ENCODE measurements at places on chromosomes 2 and 18.

GRCh38 chr2:227406177-227407031 lies 18.7 kb upstream of the SCYGR1 start:
- peak; percentile 99 for DNase-seq

DNA sequence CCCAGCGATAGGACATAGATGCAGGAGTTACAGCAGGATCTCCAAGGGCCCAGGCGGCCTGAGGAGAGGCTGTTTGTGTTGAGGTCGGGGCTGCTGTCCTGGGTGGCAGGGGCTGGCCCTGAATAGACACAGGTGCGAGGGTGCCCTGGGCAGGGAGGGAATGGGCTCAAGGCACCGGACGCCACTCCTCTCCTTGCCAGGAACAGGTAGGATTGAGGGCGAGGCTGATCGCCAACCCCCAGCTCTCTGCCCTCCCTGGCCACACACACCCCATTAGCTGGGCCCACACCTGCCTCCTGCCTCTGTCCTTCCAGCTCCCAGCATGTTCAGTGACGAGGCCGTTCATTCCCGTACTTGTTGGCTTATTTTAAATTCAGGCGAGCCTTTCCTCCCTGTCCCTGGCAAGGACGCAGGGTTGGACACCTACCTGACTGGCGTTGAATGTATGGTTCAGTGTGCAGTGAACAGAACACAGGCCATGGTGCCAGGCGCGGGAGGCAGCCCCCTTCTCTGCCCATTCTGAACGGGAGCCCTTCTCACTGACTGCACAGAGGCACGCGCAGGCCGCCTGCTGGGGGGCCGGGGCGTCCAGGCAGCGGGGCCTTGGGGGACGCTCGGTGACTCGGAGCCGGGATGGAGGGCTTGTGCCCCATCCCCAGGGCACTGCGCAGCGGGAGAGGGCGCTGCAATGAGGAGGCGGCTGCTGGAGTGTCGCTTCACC lies 41.3 kb upstream of the SNED1 start:
- DNase-seq: no peak

DNA sequence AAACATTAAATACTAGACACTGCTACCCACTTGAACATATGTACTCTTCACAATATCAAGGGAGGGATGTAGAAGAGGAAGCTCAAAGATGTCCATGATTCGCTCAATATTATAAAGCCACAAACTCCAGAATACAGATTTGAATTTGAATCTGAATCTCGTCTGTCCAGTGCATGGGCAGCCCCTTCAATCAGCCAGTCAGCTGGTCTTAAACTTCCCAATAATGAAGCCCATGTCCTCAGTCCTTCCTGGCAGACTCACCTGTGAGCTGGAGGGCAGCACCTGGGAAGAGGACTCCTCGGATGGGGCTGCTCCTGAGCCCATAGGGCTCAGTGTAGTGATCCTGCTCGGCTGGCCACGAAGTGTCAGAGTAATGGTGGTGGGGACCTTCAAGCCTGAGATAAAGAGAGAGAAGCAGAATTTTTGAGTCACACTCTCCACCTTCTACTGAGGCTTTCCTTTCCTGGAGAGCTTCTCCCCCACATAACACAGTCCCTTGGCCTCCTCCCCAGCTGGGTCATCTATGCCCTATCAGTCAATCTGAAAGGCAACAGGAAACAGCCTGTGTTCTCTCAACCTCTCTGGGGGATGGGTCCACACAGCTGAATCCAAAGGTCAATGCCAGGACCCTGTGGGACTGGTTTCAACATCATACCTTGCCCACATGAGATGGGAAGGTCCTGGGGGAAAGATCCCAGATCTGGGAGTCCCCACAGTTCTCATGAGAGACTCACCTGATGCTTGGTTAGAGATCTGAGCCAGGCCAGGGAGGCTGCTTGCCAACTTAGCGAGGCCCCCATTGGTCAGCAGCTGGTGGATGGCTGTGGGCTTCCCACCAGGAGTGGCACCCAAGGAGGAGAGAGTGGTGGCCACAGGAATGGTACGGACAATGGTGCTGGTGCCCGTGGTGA lies 36.5 kb downstream of the KANSL3 start:
- DNase-seq: no peak

- peak; percentile 79 for DNase-seq
Measured at GRCh38 chr2:59301466-59302402, 1060.6 kb upstream of the FANCL start.

DNA sequence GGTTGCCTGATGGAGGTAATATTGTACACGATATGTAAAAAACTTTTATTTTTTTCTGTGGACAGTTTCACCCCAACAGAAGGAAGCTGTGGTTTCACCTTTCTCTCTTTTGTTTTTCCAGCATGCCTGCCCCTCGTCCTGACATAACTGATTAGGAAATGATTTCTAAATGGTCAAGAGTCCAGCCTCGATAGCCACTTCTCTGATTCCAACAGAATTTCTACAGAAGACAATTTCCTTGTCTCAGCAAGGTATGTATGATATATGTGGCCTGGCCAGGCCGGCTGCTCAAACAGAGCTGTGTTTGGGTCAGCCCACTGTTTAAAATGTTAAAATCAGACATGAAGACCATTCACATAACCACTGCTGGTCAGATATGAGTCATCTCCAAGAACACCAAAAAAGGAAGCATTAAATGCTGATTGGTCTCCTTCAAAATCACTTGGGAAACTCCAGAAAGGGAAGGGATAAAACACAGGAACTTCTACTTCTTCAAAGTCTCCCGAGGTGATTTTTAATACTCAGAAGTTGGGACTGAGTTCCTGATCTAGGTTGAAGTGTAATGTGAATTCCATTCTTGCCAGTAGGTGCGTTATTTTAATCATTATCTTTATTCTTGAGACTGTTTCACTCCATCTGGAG lies 22.3 kb downstream of the ATP8B1 start:
- DNase-seq: peak; percentile 82

GRCh38 chr2:106142683-106143082 lies 51.4 kb downstream of the UXS1 start:
- DNase-seq: no peak

GRCh38 chr2:135839713-135840112 lies 2.7 kb upstream of the LCT start:
- DNase-seq: no peak

GRCh38 chr18:10514601-10515000 lies 11.2 kb upstream of the NAPG start:
- no peak for DNase-seq

DNA sequence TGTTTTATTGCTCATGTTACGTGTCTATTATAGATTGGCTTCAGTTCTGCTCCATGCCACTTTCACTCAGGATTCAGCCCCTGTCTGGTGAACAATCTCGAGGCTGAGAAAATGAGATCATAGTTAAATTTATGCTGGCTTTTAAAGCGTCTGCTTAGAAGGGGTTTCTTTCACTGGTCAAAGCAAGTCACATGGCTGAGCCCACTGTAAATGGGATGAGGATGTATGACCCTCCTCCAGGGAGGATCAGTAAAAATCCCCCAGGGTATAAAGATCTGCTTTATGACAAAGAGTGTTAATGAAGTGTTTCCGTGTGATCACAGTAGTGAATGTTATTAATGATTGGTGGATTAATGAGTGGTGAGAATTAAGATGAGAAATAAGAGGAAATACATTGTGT lies 6.2 kb upstream of the PLCL1 start:
- DNase-seq: no peak

- DNase-seq: no peak
Measured at GRCh38 chr2:240663546-240664190, 19.0 kb downstream of the AQP12B start.
